ENCODE measurements at places on chromosomes 11 and 22. TPM values are rescaled to one million over a fixed set of nuclear protein-coding genes. Genes with fewer than 3 reads are reported as not detected.

NARS2 gene
- 13.4 TPM for total RNA-seq

LMNTD2 gene
- total RNA-seq, result 5.8 TPM

OR5P2 gene
- total RNA-seq, result not detected

FGF3 gene
- total RNA-seq, result not detected

PPP6R3 gene
- 110 TPM for total RNA-seq

PRG2 gene
- total RNA-seq, result 0.30 TPM

RASD2 gene
- total RNA-seq, result not detected

TAF1D gene
- total RNA-seq, result 144 TPM

OR5A1 gene
- not detected for total RNA-seq

LTBP3 gene
- 84.0 TPM for total RNA-seq

CADM1 gene
- total RNA-seq, result 0.25 TPM

NRIP3 gene
- total RNA-seq, result 0.78 TPM

All from activated naive CD4-positive, alpha-beta T cell treated with anti-CD3 and anti-CD28 coated beads, Interleukin-2, amount 10 ng/mL, durations not matched to agents 5 hours and 36 hours (primary cell).